ENCODE measurements at places on chromosomes 3 and 15.
A peak's percentile ranks its signal among the peaks of the same experiment; 100 is the strongest.

DNA sequence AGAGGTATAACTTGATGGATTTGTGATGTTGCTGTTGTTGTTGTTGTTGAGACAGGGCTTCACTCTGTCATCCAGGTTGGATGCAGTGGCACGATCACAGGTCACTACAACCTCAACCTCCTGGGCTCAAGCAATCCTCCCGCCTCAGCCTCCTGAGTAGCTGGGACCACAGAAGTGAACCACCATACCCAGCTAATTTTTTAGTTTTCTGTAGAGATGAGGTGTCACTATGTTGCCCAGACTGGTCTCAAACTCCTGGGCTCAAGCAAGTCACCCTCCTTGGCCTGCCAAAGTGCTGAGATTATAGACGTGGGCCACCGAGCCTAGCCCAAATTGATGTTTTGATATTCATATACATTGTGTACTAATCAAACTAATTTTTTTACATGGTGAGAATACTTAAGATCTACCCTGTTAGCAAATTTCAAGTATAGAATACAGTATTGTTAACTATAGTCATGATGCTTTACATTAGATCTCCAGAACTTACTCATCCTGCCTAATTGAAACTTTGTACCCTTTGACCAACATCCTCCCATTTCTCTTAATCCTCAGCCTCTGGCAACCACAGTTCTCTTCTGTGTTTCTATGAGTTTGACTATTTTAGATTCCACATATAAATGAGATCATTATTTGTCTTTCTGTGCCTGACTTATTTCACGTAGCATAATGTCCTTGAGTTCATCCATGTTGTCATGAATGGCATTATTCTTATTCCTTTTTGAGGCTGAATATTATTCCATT lies 23.2 kb downstream of the LMCD1 start:
- no peak for DNase-seq

DNA sequence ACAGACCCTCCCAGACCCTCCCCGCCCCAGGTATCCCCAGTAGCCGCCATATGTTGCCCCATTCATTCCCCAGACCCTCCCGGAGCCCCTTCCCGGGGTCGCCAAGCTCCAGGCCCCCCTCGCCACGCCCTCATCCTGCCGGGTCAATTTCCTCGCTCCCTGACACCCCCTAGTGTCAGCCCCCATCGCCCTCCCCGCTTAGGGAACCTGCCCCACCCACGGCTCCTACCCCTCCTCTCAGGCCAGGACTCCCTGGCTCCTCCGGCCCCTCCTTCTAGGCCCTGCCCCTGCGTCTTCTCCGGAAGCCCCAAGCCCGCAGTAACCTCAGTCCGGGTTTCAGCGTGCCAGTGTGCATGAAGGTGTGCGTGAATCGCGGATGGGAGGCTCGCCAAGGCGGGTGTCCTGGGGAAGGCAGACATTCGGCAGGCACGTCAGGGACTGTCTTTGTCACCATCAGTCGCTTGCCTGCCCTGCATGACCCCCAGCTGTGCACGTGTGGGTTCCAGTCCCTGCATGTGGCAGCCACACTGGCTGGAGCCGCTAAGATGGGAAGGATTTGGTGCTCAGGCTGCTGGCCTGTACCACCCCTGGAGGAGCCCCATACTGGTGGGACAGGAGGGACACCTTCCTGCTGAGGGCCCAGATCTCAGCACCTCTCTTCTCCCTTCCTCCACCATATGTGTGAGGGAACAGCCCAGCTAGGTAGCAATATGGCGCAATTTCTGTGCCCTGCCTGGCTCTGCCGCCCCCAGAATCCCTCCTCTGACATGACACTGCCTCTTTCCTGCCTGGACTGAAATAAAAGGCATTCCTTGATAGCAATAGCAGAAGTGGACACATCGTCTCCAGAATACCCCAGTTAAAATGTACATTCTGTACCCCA lies 693 bp downstream of the DISP2 start:
- no peak for DNase-seq

DNA sequence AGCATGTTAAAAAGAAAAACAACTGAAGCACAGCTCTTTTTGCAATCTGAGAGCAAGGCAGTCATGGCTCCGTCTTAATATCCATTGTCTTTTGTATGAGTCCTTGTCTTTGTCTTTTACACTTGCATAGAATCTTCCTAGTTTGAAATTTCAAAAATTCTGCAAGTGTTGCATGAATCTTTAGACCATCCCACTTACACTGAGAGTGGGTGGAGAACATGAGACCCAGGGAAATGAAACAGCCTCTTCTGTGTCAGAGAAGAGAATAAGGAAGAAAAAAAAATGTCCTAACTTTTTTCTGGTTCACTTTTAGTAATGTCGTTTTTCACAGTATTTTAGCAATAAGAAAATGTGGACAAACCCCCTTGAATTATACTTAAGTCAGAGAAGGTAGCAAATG lies 12.1 kb upstream of the DCLK3 start:
- no peak for DNase-seq

DNA sequence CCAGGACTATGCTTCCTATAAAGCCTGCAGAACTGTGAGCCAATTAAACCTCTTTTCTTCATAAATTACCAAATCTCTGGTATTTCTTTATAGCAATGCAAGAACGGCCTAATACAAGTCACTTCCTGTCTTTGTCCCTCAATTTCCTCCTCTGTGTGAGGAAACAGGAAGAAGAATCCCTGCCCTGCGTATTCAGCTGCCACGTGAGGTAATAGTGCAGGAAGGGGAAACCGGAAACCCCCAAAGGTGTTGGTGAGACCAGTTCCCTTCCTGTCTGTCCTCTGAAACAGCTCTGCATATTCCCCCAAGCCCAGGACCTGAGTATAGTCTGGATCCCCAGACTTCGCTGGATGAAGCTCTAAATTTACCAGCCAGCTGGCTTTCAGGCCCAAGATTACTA lies 18.1 kb upstream of the PTPN23 start:
- DNase-seq: no peak

DNA sequence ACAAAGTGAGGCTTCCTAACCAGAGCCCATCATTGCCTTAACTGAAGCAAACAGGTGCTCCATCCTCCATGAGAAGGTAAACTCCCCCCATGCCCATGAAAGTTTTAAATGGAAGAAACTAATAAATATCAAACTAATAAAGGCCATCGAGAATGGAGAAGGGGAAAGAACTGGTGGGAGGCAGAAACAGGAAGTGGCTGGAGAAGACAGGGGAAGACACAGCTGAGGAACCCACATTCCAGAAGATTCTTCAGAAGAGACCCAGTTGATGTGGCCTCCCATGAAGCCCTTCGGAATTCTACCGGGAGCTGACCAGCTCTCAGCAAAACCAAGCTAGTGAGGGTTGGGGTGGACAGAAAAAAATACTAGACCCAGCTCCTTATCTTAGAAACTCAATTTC lies 41.6 kb downstream of the SH3BP5 start:
- no peak for DNase-seq

DNA sequence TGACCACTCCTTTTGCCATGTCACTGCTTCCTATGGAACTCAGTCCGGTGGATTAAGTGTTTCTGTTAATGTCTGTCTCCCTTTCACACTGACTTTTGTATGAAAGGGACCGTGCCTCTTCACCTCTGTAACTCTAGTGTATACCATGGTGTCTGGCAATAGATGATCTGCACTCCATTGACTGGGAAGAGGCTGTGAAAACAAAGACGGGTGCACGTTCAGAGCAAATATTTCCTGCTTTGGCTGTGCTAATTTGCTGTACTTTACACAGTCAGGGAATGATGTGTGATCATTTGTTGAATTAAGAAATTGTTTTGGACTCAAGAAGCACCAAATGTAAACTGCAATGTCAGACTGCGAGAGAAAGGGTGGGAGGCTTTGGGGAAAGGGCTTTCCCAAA lies 315.2 kb downstream of the RORA start:
- DNase-seq: no peak

- DNase-seq: no peak
These were observed 11.1 kb downstream of the ARHGAP31 start for GRCh38 chr3:119305286-119305685.

DNA sequence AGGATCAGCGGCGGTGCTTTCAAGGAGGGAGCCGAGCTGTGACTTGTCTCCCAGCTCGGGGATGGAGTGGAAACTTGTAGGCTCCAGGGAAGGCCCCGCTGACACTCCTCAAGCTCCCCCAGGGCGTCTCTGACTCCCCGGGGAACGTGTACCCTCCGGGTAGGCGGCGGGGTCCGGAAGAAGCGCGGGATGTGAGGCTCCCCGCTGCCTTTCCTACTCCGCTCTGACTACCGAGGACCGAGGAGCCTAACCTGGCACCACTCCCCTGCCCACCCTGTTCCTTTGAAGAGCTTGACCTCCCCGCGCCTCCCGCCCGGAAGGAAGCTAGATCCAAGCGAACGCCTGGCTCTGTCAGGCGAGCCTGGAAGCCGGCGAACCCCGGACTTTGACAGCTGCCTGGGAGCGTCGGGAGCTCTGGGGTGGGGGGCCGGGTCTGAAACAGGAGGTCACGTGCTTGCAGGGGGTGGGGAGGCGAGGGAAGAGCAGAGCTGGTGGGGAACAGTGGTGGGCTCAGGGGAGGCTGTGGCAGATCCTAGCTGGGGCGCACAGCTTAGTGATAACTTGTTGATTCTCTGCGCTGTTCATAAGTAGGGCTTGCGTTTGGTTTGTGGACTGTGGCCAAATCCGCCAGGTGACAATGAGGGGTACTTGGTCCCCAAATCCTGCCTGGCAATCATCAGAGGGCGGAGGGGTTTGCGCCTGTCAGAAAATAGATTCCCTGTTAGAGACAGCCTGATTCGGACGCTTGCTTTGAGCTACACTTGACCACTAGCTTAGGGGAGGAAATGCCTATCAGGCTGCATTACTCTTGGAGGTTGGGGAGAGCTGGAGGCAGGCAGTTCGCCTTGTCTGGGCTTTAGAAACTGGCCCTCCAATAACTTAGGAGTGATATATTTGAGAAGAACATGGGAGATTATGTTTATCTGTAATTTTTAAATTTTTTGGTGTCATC lies 1.2 kb downstream of the CLSTN2 start:
- no peak for DNase-seq

GRCh38 chr3:44363591-44363990 lies 25.0 kb downstream of the TCAIM start:
- DNase-seq: no peak

DNA sequence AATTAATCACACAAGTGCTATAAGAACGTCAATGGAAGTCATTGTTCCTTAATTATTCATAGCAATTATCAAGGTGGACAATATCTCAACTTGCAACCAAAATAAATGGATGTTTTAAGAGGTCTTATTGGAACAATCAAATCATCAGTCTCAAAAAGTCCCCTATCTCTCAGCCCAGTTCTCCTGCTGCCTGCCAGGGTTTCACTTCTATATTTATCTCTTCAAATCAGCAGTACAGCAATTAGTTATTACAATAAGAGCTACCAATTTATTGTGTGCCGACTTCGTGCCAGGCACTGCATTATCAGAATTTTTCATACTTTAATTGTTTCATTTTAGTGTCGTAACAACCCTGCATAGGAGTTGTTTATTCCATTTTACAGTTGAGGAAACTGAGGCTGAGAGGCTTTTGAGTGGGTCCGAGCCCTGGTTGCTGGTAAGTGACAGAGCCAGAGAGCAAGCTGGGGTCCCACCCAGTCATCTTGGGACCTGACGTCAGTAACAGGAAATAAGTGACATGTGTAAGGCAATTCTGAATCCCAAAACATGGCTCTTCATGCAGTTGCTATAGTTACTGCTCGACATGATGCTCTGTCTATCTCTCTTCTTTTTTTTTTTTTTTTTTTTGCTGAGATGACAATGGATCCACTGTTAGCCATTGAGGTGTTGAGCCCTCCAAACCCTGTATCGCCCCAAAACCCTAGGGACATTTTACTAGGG lies 8.8 kb upstream of the KCTD6 start:
- DNase-seq: no peak

- DNase-seq: peak; percentile 49
These were observed 2.0 kb downstream of the MYEF2 start for GRCh38 chr15:48176112-48176511.

DNA sequence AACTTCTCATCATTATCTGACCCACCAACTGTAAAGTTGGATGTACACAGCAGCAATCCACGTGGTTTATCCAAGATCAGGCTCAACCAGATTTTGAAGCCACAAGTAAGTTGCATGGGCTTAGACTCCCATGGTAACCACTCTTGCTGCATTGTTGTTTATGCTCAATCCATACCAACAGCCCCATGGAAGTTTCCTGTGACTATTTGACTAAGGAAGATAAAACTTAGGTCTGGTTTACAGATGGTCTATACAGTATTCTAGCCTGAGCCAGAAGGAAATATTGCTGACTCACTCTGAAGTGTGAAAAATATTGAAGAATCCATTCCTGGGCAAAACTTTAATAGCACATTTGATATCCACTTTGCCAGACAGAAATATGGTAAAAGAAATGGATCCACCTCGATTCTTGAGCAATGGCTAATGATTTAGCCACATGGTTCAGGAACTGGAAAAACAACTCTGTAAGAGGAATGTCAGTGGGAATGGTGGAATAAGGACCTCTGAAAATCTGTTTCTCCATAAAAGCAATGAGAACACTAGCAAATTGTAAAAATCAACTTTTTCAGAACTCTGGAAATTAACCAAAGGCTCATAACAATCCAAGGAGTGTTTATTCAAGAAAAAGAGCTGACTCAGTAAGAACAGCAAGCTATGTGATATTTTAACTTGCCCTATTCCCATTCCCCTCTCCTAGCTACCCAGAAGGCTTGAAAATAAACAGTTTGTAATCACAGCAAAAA lies 162.9 kb upstream of the STT3B start:
- no peak for DNase-seq

DNA sequence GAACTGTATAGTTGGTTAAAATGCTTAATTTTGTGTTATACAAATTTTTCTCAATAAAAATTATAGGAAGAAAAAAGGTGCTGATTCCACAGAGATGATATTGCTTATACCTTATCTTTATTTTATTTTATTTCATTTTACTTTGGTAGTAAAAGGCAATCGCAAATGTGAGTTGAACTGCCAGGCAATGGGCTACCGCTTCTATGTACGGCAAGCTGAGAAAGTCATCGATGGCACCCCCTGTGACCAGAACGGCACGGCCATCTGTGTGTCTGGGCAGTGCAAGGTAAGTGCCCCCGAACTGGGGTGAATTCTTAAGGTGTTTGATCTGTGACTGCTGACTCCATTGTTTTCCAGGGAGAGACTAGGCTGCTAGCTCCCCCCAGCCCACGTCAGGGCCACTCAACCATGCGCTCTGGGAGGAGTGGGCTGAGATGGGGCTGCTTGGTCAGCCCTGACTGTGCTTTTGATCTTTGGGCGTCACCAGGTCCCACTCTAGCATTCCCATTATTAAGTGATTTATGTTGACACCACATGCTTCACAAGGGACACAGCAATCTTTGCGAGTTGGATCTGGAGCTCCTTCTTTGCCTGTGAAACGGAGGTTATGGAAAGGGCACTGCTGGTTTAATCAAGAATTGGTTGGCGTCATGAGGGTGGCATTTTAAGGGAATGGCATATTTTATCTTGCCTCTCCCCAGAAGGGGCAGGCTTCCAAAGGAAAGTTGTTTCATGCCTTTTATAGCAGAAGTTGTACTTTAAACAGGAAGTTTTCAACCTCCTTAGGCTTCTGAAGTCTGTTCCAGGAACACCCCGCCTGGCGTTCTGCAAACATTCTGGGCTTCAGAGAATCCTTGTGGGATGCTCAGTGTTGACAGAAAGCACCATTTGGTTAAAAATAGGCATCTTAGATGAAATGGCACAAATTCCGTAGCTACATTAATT lies 296.5 kb downstream of the THSD4 start:
- DNase-seq: no peak
